ENCODE measurements at places on chromosomes 11 and 22. TPM values are rescaled to one million over a fixed set of nuclear protein-coding genes. Genes with fewer than 3 reads are reported as not detected.

THAP12 gene
- total RNA-seq = 27.5 TPM

SPDYC gene
- not detected for total RNA-seq

- DNase-seq = no peak
These were observed 3.9 kb downstream of the SLC25A22 start for GRCh38 chr11:794013-794765.

DNA sequence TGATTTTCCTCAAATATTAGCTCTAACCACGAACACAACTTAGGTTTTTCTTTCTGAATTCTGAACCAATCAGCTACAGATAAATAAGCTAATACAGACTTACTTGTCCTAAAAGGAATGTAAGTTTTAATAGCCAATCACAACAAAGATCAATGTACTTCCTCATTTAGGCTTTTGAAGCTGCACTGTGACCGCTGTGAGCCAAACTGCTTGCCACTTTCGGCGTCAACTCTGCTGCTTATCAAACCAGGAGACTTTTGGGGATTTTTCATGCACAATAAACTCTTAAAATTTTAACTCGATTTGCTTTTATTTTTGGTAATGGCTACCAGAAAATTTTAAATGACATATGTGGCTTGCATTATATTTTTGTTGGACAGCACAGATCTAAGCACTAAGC, 92.5 kb downstream of the TMPRSS5 start:
- DNase-seq = no peak

GRCh38 chr11:6526411-6527135, 29.5 kb downstream of the DNHD1 start:
- DNase-seq = no peak

- no peak for DNase-seq
These were observed 192.0 kb downstream of the LRRC4C start for GRCh38 chr11:41267451-41267850.

Measured in epithelial cell of proximal tubule (primary cell).